ENCODE measurements at places on chromosomes 16 and 17.

DNA sequence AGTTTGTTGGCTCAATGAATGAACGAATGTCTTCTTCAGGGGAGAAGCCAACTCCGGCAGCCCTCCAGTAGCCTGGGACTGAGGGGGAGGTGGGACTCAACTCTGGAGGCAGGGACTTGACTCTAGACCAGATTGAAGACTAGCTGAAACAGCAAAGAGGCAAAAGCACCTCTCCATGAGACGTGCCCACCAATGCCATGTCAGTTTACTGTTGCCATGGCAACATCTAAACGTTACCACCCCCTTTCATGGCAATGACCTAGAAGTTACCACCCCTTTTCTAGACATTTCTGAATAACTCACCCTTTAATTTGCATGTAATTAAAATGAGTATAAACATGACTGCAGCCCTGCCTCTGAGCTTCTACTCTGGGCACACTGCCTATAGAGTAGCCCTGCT, 91.8 kb downstream of the ASIC2 start:
- no peak for DNase-seq

DNA sequence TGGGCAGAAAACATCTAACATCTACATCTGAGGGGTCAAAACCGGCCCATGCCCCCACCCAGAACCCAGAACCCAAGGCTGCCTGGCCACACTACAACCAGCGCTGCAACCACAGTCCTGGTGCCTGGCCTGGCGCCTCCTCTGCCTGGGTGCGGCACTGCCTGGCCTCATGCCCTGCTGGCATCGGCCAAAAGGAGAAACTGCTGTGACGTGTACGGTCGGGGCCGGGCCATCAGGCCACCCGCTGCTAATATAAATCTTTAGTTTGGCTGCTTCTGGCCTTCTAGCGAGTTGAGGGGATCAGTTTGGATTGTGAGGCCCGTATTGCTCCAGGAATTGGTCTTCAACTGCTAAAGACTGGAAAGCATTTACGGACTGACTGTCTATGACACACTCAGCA, 22.8 kb downstream of the TMEM204 start:
- DNase-seq, result no peak

DNA sequence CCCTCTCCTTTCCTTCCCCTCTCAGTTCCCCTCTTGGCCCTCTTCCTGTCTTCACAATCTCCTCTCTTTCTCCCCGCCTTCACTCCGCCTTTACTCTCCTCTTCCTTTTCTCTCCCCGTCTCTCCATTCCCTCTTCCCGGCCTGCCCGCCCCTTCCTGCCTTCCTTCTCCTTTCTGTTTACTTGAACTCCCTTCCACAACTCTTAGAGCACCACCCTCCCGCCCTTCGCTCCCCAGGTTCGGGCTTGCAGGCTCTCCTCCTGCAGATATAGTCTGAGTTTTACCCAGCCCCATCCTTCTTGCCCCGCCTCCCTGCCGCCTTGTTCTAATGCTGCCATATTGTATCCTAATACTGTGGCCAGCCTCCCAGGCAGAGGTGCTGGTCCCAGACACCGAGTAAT, 201.5 kb upstream of the N4BP1 start:
- DNase-seq, result no peak

GRCh38 chr16:50279504-50279865, 13.1 kb downstream of the ADCY7 start:
- DNase-seq, result no peak

- DNase-seq, result no peak
Observed at GRCh38 chr17:57657211-57657610, 87.9 kb downstream of the CCDC182 start.

DNA sequence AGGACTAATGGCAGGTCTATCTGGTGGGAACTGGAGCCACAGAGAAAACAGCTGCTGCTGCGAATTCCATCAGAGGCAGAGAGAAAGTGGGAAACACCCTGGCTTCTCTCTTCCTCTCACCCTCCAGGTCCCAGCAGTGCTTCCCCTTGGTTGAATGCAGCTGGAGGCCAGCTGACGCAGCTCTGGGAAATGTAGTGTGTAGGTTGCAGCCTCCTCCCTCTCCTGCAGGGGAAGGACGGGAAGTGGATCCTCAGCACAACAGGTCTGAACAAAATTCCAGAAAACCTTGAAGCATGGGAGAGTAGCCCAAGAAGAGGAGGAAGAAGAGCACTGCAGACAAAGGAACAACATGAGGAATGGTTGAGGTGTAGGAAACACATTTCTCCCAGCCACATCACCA, 67.8 kb upstream of the MMP2 start:
- DNase-seq, result no peak
